ENCODE measurements at places on chromosomes 2 and 18.

DNA sequence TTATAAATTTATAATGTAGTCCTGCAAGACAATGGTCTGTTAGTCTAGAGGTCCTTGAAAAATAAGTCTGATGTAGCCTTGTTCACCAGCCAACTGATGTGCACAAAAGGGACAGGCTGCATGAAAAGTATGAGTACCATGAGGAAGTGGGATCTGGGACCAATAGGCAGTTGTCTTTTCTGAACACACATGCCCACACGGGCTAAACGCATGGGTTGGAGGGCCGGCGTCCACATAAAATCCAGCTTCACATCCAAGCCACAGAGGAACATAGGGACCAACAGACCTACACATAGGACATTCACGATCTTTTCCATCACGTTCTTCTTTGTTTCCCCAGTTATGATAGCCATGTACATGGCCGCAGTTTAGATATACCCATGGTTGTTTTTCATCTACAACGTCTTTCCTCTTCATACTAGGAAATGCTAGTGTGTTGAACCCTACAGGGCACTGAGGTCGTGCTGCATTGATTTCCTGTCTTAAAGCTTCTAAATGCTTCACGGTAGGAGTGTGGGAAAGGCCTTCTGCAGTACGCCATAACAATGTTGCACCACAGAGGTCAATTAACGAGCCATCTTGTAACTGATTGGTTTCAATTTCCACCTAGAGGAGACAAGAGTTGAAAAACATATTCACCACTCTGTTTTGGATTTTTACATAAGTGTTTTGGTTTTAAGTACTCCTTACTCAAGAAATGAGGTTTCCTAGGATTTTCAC is 49.4 kb downstream of the PELI1 start:
- no peak for DNase-seq

DNA sequence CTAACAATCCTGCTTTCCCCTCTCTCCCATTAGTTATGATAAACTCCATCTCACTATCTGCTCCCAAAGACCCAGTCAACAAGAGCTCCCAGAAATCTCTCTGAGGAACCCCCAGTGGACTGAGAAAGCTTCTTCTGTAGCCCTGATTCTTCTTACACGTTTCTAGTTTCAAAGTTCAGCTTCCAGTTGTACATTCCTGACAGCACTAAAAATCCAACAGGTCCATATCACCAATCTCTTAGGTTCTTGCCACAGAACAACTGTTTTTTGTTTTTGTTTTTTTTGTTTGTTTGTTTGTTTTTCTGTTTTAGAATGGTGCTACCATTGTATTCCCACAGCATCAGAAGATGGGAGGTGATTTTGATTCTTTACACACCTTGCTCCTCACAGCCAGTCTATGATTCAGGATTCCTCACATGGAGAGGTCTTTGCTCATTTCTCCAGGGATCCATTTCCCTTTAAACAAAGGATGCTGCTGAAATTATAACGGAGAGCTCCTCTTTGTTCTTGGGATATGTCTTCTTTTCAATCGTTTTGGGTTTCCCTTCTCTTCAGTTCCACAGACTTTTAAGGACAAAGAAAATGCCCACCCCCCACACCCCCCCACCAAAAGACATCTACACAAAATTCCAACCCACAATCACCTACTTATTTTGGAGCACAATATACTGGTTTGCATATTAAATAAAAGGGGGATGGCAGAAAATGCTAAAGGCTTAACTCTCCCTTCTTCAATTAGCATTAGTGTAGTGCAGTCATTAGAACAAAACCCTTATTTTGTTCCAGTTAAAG is 56.0 kb upstream of the COBLL1 start:
- DNase-seq = no peak

DNA sequence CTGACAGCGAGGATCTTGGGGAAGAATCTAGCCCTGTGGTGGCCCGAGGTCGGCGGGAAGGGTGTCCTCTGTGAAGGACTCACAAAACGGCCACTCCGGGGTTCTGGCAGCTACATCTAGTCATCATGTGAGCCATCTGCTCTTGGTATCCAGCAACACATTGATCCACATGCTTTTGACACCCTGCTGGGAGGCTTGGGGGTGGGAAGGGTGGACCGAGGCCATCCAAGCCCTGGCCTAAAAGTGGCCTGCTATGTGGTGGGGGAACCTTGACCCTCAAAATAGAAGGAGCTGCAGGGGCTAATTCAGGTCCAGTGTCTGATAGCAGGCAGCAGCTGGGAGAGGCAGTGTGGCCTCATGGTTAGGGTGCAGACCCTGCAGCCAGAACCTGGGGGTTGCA is 145.7 kb downstream of the CELF4 start:
- DNase-seq = no peak

GRCh38 chr18:61580046-61580445 is 246.8 kb downstream of the CDH20 start:
- DNase-seq = peak; percentile 71

GRCh38 chr18:26457611-26458353 is 90.6 kb downstream of the KCTD1 start:
- no peak for DNase-seq

DNA sequence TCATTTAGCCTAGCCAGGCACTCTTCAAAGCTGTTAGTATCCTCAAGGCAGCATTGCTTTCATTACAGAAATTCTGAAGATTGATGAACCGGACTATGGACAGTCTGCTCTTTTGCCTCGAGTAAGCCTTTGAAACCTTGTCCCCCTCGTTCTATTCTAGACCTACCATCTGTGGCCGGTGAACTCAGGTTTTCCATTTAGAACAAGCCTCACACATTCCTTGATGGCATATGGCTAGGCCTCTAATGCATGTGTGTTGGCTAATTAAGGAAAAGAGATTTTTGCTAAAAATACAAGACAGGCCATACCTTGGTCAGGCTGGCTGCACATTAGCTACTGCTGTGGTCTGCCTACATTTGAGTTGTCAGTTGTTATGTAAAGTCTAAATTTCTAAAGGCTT is 111.8 kb downstream of the CERS6 start:
- no peak for DNase-seq

All from AG10803 (cell line).